Activated CD4-positive, alpha-beta T cell treated with anti-CD3 and anti-CD28 coated beads, Interleukin-2, amount 10 ng/mL, durations not matched to agents 7 days and 5 days (primary cell): ENCODE measurements at places on chromosomes 2 and 18.

- DNase-seq, result no peak
Observed at GRCh38 chr18:3623769-3624545, 174.0 kb downstream of the TGIF1 start.

DNA sequence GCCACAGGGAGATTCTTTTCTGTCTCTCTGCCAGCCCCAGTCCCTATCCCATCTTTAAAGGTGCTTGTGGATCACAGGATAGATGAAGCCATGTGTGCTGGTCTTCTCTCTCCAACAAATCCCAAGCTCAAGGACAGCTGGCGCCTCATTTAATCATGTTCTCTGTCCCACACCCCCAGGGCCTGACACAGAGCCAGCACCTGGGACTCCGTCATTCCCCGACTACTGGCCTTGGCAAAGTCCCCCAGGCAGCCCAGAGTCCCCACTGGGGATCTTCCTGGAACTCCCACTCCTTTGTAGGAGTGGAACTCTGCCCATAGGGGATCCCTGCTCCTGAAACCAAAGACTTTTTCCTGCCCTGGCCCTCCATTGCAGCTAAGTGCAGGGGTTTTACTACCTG is 60.8 kb downstream of the MTHFD2 start:
- DNase-seq, result no peak

DNA sequence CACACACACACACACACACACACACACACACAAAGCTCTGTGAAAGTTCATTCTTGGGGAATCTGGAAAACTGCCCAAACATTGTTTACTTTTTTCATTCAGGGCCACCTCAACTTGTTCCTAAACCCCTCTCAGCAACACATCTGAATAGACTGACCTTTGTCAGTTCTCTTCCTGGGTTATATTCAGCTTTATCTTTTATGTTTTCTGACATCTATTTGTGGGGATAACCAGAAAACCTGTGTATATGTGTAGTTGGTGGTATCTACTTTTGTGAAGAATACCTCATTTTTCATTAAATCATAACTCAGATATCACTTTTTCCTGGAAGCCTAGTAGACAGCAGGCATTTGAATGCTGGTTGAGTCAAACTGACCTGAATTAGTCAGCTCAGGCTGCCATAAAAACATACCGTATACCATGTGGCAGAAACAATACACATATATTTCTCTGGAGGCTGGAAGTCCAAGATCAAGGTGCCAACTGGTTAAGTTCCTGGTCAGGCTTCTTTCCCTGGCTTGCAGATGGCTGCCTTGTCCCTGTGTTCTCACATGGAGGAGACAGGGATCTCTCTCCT is 11.0 kb upstream of the RNF144A start:
- DNase-seq, result no peak

DNA sequence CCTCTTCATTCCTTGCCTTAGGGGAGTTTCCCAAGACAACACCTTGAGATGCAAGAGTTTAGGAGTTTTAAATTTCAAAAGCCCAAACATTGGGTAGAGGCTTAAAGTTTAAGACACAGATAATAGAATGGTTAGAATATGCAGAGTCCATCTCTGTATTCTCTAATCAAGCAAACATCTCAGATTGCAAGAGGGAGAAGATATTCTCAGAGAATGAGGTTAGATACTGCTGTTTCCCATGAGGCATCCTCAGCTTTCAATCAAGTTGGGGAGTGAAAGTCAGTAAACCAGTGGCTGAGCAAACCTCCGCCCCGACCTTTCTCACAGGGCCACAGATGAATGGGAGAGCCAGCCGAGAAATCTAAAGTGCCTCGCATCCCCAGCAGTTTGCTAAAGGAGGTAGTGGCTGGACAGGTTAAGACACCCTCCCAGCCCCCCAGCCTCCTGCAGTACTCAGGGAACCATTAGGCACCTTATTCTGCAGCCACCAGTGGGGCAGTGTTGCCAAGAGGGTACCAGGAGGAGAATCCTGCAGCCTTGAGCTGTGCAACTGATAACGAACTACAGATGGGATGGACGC is 30.0 kb downstream of the FBXO36 start:
- no peak for DNase-seq

DNA sequence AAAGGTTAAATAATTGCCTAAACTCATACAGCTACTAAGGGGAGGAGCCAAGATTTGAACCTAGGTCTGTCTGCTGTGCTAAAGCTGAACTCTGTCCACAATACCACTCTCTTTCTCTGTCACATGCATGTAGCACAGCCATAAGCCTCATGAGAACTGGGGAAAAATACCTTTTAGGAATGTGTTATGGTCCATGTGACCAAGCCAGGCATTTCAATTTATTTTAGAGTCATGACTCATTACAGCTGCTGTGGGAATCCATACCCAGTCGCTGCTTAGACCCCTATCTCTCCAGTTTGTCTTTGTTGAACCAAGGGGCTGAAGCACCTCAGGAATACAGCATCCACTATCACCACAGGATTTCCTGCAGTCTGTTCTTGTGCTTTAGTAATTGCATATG is 200.0 kb upstream of the SIX3 start:
- no peak for DNase-seq

GRCh38 chr18:59420244-59420643 is 61.2 kb upstream of the LMAN1 start:
- DNase-seq, result no peak

GRCh38 chr2:198040835-198041234 is 236.4 kb downstream of the PLCL1 start:
- DNase-seq, result no peak

- no peak for DNase-seq
Observed at GRCh38 chr2:197216361-197216979, 94.1 kb downstream of the ANKRD44 start.

- DNase-seq, result no peak
Observed at GRCh38 chr2:152097801-152098495, 896 bp downstream of the CACNB4 start.
